ENCODE measurements at places on chromosomes 5 and 9.

- no peak for DNase-seq
Measured at GRCh38 chr5:172952034-172952511, 7.2 kb upstream of the RPL26L1 start.

DNA sequence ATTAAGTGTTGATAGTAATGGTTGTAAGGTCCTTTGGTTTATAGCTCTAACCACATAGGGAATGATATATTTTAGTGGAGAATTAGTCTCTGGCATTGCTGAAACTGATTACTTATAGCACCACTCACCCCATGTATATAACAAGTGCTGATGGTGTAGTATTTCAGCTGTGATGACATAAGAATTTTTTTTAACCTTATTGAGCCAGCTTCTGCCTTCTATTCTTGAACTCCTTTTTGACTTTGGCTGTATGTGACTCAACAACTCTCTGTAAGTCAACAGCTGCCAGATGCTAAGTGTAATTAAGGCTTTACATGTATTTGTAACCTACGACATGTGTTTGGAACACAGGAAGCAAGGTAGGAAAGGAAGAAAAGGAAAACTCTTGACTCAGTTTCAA, 929.6 kb upstream of the WWC1 start:
- no peak for DNase-seq

- no peak for DNase-seq
Measured at GRCh38 chr9:107280543-107280942, 2.5 kb upstream of the RAD23B start.

- no peak for DNase-seq
Measured at GRCh38 chr5:134659456-134659855, 10.9 kb downstream of the SEC24A start.

GRCh38 chr5:55356896-55357295, 49.1 kb downstream of the MTREX start:
- no peak for DNase-seq

Data from NB4 (cell line).